ENCODE measurements at places on chromosomes 1 and 21.

DNA sequence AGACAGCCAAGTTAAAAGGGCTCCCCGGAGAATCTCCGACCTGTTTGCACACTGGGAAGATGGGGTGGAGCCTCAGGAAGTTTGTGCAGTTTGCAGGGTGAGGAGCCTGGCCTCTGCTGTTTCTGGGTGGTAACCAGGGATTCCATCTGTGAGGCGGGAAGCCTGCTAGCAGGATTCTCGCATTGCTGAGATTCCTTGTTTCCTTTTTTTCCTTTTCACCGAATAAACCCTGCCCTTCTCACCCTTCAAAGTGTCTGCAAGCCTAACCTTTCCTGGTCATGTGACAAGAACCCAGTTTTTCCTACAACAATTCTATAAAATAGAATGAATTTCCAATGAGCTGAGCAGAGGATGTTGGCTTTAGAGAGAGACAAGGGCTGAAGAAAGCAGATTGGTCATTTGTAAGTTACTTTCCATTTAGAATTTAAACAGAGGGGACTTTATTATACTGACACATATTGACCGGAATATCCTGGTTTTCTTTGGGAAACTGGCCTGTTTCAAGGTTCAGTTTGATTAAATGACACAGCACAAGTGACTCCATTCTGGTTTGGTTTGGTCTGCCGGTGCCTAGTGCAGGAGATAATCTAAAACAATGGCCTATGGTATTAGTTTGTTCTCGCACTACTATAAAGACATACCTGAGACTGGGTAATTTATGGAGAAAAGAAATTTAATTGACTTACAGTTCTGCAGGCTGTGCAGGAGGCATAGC is 48.7 kb upstream of the DNAH14 start:
- no peak for DNase-seq

DNA sequence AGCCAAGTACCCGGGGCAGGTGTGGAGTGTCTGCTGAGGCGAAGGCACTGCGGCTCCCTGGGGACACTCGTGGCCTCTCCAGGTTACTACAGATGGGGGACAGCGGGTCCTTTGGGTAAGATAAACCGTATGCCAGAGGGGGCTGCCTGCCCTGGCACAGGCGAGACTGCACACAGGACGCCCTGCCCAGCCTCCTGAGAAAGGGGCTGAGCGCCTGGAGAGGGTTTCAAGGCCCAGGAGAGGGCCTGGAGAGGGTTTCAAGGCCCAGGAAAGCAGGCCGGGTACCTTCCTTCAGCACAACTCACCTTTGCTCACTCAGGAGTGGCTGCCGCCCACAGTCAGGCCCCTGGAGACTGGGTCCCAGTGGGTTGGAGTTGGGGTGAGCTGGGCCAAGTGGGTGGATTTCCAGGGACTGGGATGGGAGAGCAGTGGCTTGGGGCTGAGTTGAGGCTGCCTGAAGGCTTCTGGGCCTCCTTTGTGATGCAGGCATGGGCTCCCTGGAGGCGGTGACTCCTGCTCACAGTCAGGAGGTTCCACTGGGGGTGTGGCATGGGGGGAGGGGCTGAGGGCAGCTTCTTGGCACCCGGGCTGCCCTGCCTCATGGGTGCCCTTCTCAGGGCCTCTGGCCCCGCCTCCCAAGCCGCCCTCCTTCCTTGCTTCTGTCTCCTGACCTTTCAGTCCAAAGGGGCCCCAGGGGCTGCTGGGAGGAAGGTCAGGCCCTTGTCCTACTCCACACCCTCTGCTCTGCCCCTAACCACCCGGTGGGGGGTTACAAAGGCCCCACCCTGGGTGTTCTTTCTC is at the start of gene MMEL1:
MMEL1 (minus strand) TSS at position 456 of the 801 bp plus-strand sequence. CDS start 3,532 bp downstream, outside the sequence.
- DNase-seq = no peak

GRCh38 chr1:215523128-215523861 is 43.8 kb upstream of the KCTD3 start:
- DNase-seq = no peak

DNA sequence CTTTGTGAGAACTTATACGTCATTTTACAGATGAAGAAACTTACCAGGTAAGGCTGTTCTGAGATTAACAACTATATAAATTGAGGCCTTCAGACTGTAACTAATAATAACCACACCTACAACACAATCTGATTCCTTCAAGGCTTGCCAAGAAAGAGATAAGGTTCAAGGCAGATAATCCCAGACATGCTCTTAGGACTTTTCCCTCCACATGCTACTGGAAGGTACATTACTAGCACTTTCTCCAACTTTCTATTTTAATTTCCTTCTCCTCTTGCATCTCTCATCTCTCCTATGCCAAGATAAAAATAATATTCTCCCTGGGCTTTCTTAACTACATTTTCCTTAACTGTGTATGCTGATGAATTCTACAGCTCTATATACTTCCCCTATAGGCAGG is 18.9 kb upstream of the NRAS start:
- DNase-seq = no peak
